ENCODE measurements at places on chromosomes 12 and 14. TPM values are rescaled to one million over a fixed set of nuclear protein-coding genes. Genes with fewer than 3 reads are reported as not detected.

Gene MMP19
- total RNA-seq, result 0.31 TPM

Gene PTCSC3
- total RNA-seq, result not detected

Gene KRT80
- total RNA-seq, result not detected

Gene KCNJ8
- not detected for total RNA-seq

- DNase-seq, result no peak
These were observed 759.7 kb downstream of the GALC start for GRCh38 chr14:87233266-87233665.
